ENCODE measurements at places on chromosomes 4 and X. TPM values are rescaled to one million over a fixed set of nuclear protein-coding genes. Genes with fewer than 3 reads are reported as not detected.

Gene TLR1
- 0.88 TPM for polyA plus RNA-seq

Gene USP17L21
- not detected for polyA plus RNA-seq

DNA sequence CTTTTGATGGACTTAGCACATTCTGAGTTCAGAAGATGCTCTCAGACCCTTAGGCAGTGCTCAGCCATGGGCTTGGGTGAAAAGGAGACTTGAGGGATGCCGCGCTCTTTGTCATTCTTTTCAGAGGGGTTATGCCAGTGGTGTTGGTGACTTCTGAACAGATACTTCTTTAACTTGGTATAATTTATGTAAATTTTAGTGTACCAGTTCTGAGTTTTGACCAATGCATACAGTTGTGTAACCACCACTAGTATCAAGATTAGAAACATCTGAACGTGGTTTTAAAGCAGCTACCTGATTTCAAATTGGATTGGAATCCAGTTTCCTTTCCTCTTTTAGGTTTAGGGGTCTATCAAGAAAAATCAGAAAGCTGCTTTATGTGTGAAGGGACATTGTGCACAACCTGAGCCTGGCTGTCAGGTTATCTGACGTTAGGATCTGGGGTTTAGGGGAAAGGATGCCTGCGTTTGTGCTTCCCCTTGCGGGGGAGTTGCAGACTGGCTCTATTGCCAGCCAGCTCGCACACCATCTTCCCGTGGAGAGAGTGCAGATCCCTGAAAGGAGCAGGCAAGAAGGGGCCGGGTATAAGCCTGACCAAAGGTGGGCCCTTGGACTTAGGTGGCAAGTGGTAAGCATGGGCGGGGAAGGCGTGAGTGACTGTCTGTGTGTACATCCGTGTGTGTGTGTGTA, 19.0 kb downstream of the SMS start:
- DNase-seq = no peak

DNA sequence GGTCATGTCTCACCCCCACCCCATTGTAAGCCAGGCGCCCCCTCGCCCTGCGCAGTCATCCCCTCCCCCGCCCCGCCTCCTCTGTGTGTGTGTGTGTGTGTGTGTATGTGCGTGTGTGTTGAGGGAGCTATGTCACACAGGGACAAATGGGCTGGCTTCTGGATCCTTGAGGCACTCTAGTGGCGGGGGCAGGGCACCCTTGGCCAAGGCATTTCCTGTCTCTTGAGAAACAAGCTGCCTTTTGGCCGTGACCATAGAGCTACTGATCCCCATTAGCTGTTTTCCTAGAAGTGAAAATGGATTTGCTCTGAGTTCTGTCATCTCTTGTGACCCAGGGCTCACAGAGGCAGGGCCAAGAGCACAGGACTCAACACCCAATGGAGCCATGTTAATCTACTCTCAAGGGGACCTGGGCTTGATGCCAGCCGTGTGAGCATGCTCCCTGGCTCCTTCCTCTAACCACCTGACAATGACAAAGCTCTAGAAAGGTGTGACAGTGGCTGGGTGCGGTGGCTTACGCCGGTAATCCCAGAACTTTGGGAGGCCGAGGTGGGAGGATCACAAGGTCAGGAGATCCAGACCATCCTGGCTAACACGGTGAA, 162.5 kb upstream of the BCOR start:
- no peak for DNase-seq

DNA sequence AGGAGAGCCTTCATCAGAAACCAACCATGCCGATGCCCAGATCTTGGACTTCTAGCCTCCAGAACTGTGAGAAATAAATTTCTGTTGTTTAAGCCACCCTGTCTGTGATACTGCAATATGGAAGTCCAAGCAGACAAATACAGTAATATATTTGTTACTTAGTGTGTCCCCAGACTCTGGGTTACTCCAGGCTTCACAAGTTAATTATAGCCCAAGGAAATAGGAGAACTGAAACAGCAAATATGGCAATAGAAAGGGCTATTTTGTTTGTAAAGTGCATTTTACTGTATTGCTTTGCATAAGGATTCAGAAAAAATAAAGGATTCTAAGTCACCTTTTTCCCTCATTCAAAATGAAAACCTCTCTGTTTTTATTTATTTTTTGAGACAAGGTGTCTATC, 15.7 kb downstream of the TIGD4 start:
- DNase-seq = no peak
